ENCODE measurements at places on chromosomes 7 and 10.

DNA sequence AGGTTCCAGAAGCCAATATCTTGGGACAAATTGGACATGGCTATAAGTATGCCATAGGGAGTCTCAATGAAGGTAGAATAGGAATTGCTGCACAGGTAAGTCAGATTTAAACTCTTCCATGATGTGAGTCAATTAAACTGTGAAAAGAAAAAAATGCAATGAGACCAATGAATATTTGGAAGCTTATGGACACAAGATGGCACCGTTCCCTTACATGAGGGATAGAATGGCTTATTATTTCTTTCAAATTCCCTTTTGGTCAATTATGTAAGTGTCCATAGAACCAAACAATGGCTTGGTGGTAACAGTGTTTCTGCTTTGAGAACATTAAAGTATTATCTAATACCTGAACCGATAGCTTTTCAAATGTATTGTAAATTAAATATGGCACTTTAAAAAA lies 35.6 kb downstream of the ACADSB start:
- no peak overlapping the region for H3K4me3 ChIP-seq
- no peak for DNase-seq
- no peaks in the 10 kb centered on the region for H3K27me3 ChIP-seq
- H3K4me1 ChIP-seq, result no peaks in the 10 kb centered on the region

- H3K27me3 ChIP-seq, result no peaks in the 10 kb centered on the region
- no peak for DNase-seq
- H3K4me3 ChIP-seq, result no peak overlapping the region
- no peak overlapping the region for H3K27ac ChIP-seq
Measured at GRCh38 chr7:96481796-96482195, 159.9 kb upstream of the SLC25A13 start.

GRCh38 chr10:3215153-3215775 lies 42.7 kb upstream of the PITRM1 start:
- no peak for DNase-seq
- peaks cover 4% of the 10 kb centered on the region for H3K4me1 ChIP-seq

- H3K27ac ChIP-seq, result no peak overlapping the region
- H3K36me3 ChIP-seq, result no peaks in the 10 kb centered on the region
- DNase-seq, result no peak
- no peaks in the 10 kb centered on the region for H3K27me3 ChIP-seq
Measured at GRCh38 chr10:59036311-59037017, 140.0 kb upstream of the PHYHIPL start.

DNA sequence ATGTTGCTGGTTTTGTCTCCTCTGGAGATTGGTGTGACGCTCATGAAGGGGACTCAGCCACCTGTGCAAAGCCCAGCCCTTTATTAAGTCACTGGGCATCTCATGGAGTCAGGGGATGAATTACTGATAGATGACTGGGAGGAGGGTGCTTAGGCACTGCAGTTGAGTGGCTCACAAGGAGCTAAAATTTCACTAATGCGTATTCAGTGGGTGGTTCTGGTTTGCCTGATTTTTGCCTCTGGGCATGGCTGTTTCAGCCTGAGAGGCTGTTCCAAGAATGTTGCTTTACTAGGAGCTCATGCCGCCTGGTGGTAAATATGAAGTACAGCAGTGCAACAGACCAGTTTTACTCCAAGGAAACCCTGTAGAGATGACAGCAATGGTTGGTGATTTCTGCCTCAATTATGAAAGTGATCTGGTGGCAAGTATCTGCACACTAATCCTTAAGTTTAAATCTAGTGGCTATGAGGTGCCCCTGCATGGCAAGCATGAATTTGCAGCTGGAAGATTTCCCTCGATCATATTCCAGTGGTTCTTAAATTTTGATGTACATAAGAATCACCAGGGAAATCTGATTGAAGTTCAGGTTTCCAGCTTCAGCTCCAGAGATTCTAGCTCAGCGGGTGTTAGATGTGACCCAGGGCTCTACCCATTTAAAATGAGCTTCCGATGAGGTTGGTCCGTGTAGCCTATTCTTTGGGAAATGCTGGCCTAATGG lies 19.9 kb downstream of the ACTA2 start:
- H3K27me3 ChIP-seq, result peaks cover 3% of the 10 kb centered on the region
- peak overlapping the region; percentile 47 for H3K4me3 ChIP-seq
- DNase-seq, result no peak
- H3K4me1 ChIP-seq, result peaks cover 18% of the 10 kb centered on the region

DNA sequence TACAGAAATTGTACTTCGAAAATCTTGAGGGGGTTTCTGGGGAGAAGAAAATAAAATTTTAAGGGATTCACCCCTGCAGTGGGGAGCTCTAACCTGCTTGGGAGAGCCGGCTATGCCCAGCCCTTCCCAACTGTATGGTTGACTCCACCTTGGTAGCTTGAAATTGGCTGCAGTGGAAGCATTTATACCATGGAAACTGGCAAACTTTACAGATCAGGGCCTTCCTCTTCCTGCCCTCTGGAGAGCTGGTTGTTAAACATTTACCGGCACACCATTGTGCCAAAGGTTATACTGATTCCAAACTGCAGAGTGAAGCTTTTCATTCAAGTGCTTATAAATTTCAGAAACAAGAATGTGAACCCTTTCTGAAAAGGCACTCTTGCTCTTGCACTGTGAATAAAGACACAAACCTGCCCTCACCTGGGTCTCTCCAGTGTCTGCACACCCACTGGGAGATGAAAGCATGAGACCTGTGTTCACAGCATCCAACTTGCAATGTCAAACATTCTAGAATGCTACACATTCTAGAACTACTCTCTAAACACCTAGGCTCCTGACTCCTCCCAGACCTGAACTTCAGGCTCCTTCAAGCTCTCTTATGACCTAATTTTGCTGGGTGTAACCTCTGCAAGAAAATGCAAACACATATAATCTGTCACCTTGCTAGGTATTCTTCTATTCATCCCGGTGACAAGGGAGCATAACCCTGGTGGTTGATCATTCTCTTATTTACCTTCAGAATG lies 44.7 kb downstream of the ABLIM1 start:
- H3K4me3 ChIP-seq, result peak overlapping the region; percentile 18
- H3K36me3 ChIP-seq, result no peaks in the 10 kb centered on the region
- H3K27ac ChIP-seq, result peak overlapping the region; percentile 77
- peaks cover 12% of the 10 kb centered on the region for H3K4me1 ChIP-seq

- no peak for DNase-seq
- H3K27me3 ChIP-seq, result no peaks in the 10 kb centered on the region
- no peak overlapping the region for H3K4me3 ChIP-seq
- no peak overlapping the region for H3K27ac ChIP-seq
- peaks cover 7% of the 10 kb centered on the region for H3K4me1 ChIP-seq
- H3K36me3 ChIP-seq, result peaks cover 7% of the 10 kb centered on the region
Measured at GRCh38 chr7:133629701-133630100, 376.8 kb downstream of the EXOC4 start.

DNA sequence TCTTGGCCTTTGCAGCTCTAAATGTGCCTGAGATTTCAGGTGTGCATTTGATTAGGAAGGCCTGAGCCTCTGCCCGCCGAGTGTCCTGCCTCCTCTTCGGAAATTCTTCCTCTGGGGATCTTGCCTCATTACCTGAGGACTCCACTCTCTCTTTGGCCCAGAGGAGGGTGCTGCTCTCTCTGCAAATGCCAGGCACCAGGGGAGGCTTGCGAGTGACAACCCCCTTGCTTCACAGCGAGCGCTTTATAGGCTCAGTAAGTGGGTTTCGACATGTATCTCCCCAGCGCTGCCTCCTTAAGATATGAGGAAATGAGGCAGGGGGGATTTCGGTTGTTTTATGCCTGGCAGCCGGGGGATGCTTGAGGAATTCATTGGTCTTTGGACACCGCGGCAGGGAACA lies 423.9 kb downstream of the GLRX3 start:
- peaks cover 4% of the 10 kb centered on the region for H3K4me1 ChIP-seq
- DNase-seq, result peak; percentile 39
- H3K4me3 ChIP-seq, result no peak overlapping the region
- peaks cover 33% of the 10 kb centered on the region for H3K27me3 ChIP-seq
- no peak overlapping the region for H3K27ac ChIP-seq

DNA sequence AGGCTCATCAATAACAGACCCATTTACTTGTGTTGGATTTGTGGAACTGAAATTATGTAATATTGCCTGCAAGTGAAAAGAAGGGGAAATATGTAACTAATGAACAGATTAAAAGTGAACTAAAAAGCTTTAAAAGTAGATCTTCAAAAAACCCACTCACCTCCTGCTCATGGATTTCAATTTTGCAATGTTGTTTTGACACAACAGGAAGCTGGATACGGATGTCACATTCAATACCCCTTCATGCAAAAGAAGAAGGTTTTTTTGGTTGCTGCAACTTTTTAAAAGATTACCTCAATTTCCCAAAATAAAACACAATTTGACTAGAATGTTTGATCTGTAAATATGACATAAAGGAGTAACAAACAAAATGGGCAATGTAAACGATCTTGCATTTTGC lies 3.3 kb downstream of the MKI67 start:
- H3K27me3 ChIP-seq, result peaks cover 7% of the 10 kb centered on the region
- H3K36me3 ChIP-seq, result peaks cover 29% of the 10 kb centered on the region
- no peak overlapping the region for H3K27ac ChIP-seq

DNA sequence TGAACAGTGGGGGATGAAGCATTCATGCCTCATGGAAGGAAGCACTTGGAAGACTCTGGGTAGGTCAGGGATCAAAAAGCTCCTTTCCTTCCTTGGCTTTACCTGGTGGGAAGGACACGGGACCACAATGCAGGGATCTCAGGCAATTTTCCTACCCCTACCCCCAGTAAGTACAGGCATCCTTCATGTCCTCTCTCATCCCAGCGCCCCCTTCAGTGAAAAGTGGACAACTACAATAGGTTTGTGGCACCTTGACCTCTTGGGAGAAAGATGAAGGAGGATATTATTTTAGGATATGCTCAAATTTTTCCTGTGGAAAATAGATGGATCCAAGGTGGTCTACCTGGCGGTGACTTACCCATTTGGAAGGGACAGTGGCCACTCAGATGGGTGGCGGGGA lies 16.5 kb downstream of the AFAP1L2 start:
- H3K27ac ChIP-seq, result no peak overlapping the region
- no peak for DNase-seq
- H3K4me3 ChIP-seq, result no peak overlapping the region
- no peaks in the 10 kb centered on the region for H3K36me3 ChIP-seq
- peaks cover 12% of the 10 kb centered on the region for H3K27me3 ChIP-seq

DNA sequence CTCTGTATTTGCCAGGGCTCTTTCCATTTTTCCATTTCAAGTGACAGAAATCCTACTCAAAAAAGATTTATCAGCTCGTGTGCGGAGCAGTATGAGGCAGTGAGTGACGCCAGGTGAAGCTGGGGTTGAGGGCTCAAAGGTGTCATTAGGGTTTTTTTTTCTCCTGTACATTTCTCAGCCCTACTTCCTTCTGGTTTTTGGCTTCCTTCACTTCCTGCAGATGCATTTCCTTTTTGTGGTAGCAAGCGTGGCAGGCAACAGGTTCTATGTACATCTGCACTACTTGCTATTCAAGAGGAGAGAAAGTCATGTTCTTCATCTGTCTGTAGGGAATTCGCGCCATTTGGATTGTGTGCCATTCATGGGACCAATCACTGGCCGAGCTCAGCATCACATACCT lies 52.8 kb upstream of the AOAH start:
- DNase-seq, result no peak
- H3K4me3 ChIP-seq, result no peak overlapping the region
- peaks cover 12% of the 10 kb centered on the region for H3K4me1 ChIP-seq
- no peaks in the 10 kb centered on the region for H3K27me3 ChIP-seq
- no peaks in the 10 kb centered on the region for H3K36me3 ChIP-seq
- no peak overlapping the region for H3K27ac ChIP-seq

GRCh38 chr7:93036807-93037206 lies 81.0 kb downstream of the SAMD9 start:
- no peak for DNase-seq
- H3K4me1 ChIP-seq, result no peaks in the 10 kb centered on the region
- no peak overlapping the region for H3K4me3 ChIP-seq
- H3K36me3 ChIP-seq, result no peaks in the 10 kb centered on the region
- H3K27me3 ChIP-seq, result peaks cover 11% of the 10 kb centered on the region

DNA sequence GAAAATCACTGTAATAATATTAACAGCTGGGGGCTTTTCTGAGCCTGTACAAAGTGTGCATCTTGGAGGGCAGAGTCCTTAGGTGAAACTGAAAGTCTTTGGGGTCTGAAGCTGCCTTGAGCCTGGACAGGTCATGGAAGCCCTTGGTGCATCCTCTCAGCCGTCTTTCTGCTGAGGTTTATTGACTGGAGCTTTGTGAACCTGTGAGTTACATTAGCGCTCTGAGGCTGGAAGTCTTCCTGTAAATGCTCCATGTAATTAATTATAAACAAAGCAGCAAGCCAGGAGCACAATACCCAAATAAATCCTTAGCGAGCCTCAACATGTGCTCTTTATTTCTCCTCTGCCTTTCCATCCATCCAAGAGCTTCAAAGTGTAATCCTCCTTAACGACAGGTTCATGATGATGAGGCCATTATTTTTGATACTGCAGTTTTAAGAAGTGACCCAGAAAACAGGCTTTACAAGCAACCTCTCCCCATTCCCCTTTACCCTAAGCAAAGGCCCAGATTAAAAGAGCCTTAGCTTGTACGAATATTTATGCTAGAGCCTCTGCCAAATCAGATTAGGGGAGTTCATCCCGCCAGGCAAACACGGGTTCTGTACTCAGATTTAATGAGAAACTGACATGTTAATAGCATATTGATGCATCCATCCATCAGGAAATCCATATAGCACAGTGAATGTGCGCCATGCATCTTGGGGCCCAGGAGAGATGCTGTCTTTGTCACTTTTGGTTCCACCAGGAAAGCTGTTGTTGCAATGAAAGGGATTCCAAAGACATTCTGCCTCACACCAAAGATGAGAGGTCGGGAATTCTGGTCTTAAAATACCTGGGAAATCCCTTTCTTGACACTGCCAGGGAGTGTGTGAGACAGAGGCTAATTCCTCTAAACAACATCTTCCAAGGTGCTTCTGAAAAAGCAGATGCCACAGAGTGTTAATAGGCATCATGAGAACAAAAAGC lies 118.1 kb downstream of the ANLN start:
- no peaks in the 10 kb centered on the region for H3K27me3 ChIP-seq
- peaks cover 25% of the 10 kb centered on the region for H3K4me1 ChIP-seq
- no peak overlapping the region for H3K27ac ChIP-seq
- no peak overlapping the region for H3K4me3 ChIP-seq
- H3K36me3 ChIP-seq, result no peaks in the 10 kb centered on the region

- no peaks in the 10 kb centered on the region for H3K27me3 ChIP-seq
- H3K4me1 ChIP-seq, result peaks cover under 1% of the 10 kb centered on the region
- no peak for DNase-seq
- H3K4me3 ChIP-seq, result no peak overlapping the region
- H3K27ac ChIP-seq, result no peak overlapping the region
- H3K36me3 ChIP-seq, result no peaks in the 10 kb centered on the region
Measured at GRCh38 chr7:105799677-105800076, 76.7 kb downstream of the ATXN7L1 start.

- DNase-seq, result no peak
- H3K36me3 ChIP-seq, result no peaks in the 10 kb centered on the region
- H3K4me1 ChIP-seq, result peaks cover 27% of the 10 kb centered on the region
- no peaks in the 10 kb centered on the region for H3K27me3 ChIP-seq
Measured at GRCh38 chr10:106980495-106981451, 183.7 kb downstream of the SORCS1 start.

GRCh38 chr7:84533182-84533581 lies 338.6 kb upstream of the SEMA3A start:
- H3K27ac ChIP-seq, result no peak overlapping the region
- H3K4me1 ChIP-seq, result peaks cover 39% of the 10 kb centered on the region
- DNase-seq, result no peak
- H3K27me3 ChIP-seq, result no peaks in the 10 kb centered on the region

Data from type B pancreatic cell (in vitro differentiated cells).